ENCODE measurements at places on chromosomes 5 and 9. TPM values are rescaled to one million over a fixed set of nuclear protein-coding genes. Genes with fewer than 3 reads are reported as not detected.

DNA sequence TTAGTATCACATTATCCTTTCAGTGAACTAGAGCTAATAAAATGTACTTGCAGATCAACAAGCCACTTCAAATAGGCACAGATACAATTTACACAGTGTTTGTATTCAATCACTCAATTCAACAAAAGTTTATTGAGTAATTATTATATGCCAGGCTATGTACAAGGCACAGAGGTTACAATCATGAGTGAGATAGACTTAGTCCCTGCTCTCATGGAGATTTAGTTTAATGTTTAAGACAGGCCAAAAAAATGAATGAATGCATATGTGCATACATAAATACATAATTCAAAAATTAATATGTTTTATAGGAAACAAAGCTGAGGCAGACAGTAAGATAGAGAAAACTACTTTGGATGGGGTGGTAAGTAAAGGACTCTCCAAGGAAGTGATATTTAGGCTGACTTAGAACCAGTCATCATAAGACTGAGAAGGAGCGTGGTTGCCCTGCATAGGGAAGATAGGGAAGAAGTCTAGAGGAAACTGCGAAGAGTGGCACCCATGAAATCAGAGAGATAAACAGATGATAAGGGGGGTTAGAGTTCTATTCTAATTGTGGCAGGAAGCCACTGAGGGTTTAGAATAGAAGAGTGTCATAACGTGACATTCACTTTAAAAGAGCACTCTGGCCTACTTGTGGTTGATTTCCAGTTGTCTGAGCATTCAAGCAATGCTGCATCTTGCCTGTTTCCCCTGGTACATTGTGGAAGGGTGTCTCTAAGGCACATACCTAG, 49.7 kb upstream of the GRAMD2B start:
- H3K27ac ChIP-seq = no peak overlapping the region
- H3K27me3 ChIP-seq = no peaks in the 10 kb centered on the region
- peaks cover 13% of the 10 kb centered on the region for H3K4me1 ChIP-seq
- peak overlapping the region; percentile 48 for H3K4me3 ChIP-seq
- no peak for DNase-seq

Gene SGTB
- 2.7 TPM for polyA plus RNA-seq

- H3K4me3 ChIP-seq = no peak overlapping the region
- H3K27ac ChIP-seq = no peak overlapping the region
- H3K36me3 ChIP-seq = no peaks in the 10 kb centered on the region
- H3K27me3 ChIP-seq = no peaks in the 10 kb centered on the region
- H3K4me1 ChIP-seq = no peaks in the 10 kb centered on the region
Measured at GRCh38 chr5:157581901-157582300, 6.3 kb upstream of the ADAM19 start.

DNA sequence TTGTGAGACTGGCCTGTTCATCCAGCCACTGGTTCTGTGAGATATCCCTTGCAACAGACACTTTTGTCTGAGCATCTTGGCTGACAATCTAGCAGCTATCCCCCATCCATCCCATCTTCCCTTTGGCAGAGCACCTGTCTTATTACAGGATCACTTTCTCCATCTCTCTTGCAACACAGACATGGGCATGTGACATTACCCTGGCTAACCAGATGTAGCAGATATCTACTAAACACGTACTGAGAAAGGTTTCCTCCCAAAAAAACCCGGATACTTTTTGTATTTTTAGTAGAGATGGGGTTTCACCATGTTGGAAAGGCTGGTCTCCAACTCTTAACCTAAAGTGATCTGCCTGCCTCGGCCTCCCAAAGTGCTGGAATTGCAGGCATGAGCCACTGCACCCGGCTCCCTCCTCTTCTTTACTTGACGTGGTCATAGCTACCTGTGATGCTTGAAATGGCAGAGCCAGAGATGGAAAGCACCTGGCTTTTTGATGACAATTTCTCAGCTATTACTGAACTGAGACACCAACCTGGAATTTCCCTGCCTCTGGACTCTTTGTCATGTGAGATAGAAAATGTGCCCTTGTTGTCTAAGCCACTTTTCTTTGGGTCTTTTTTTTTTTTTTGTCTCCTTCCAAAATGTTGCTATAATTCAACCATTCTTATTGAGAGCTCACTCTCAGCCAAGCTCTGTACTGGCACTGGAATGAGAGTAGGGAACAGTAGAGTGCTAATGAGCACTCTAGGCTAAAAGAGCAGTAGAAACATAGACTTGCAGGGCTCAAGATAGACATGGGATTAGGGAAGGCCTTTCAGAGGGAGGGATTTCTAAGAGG, 32.6 kb downstream of the FNBP1 start:
- no peak for DNase-seq
- H3K4me1 ChIP-seq = no peaks in the 10 kb centered on the region
- H3K27me3 ChIP-seq = no peaks in the 10 kb centered on the region
- H3K27ac ChIP-seq = peak overlapping the region; percentile 5
- H3K36me3 ChIP-seq = no peaks in the 10 kb centered on the region

Gene INSL4
- polyA plus RNA-seq = not detected

Gene TMEM215
- polyA plus RNA-seq = not detected

- peaks cover 86% of the 10 kb centered on the region for H3K4me1 ChIP-seq
- no peak for DNase-seq
- peaks cover 5% of the 10 kb centered on the region for H3K36me3 ChIP-seq
- H3K27ac ChIP-seq = peak overlapping the region; percentile 93
Measured at GRCh38 chr9:121748727-121749423, 97.4 kb downstream of the DAB2IP start.

Gene PCDHGA9
- polyA plus RNA-seq = not detected

GRCh38 chr5:12460493-12461261, 556.4 kb upstream of the CTNND2 start:
- H3K27ac ChIP-seq = no peak overlapping the region
- H3K36me3 ChIP-seq = no peaks in the 10 kb centered on the region
- no peak for DNase-seq
- no peak overlapping the region for H3K4me3 ChIP-seq
- H3K4me1 ChIP-seq = no peaks in the 10 kb centered on the region

DNA sequence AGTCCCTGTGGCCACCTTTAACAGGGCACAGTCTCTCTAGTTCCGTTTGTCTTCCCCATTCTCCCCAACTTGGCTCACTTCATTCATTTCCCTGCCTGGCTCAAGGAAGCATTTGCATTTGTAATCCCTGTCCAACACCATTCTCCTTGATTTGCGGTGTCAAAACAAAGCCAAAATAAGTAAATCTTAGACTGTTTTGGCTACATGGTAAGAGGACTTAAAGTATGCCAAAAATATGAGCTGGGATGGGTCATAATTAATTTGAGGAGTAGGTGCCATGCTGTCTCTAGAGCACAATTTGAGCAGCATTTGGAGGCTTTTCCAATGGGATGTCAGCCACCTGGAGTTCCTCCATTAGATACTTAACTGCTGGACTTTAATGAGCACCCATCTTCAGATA, 3.7 kb upstream of the GRIA1 start:
- H3K4me1 ChIP-seq = peaks cover 8% of the 10 kb centered on the region
- peaks cover 30% of the 10 kb centered on the region for H3K27me3 ChIP-seq
- DNase-seq = no peak

- H3K4me1 ChIP-seq = peaks cover 16% of the 10 kb centered on the region
- no peak overlapping the region for H3K4me3 ChIP-seq
- peaks cover 72% of the 10 kb centered on the region for H3K27me3 ChIP-seq
- no peak overlapping the region for H3K27ac ChIP-seq
Measured at GRCh38 chr9:136983167-136983566, 374 bp downstream of the LCNL1 start.

DNA sequence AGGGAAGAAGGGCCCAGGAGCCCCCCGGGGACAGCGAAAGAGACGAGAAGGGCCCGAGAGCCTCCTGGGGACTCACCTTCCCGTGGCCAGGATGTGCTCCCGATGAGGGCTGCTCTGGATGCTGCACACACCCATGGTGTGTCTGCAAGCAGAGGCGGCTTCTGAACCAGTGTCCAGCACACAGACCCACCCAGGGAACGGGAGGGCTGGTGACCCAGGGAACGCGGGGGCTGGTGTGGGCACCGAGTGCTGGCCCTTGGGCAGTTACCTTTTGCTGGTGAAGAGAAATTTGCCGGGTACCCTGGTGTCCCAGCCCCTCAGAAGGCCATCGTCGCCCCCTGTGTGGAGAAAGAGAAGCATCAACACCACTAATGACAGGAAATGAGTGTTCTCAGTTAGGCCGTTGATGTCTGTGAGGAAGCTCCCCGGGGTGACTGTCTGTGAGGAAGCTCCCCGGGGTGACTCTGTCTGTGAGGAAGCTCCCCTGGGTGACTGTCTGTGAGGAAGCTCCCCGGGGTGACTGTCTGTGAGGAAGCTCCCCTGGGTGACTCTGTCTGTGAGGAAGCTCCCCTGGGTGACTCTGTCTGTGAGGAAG, 13.2 kb downstream of the MRPL41 start:
- no peak overlapping the region for H3K4me3 ChIP-seq
- peaks cover 53% of the 10 kb centered on the region for H3K36me3 ChIP-seq
- no peaks in the 10 kb centered on the region for H3K4me1 ChIP-seq
- H3K27ac ChIP-seq = no peak overlapping the region
- DNase-seq = no peak

DNA sequence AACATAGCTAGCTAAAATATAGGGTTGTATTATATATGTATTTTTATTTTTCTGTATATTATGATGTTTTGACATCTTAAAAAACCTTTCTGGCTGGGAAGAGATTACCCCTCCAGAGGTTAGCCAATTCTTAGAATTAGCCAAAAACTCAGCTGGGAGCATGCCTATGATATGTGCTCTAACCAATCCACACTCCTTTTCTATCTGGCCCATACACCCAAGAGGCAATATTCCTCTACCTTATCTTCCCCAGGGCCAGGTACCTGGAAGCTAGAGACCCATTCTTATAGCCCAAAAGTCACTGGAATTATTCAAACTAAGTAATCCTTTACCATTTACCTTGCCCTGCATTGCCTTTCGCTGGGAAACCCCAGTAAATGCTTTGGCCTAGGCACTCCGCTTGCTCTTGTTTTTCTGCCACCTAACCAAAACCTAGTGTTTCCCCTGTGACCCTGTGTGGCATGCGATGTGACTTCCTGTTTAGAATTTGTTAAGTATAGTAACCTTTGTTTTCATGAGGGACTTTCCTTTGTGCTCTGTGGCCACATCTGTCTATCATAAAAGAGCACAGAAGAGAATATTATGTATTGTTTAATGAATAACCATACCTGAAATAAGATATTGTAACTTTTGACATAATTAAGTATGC, 37.4 kb downstream of the CSNK1G3 start:
- H3K27me3 ChIP-seq = no peaks in the 10 kb centered on the region
- no peaks in the 10 kb centered on the region for H3K36me3 ChIP-seq
- peak; percentile 57 for DNase-seq
- no peak overlapping the region for H3K27ac ChIP-seq

Gene ANKRD33B
- 0.58 TPM for polyA plus RNA-seq

Gene PCDHGA7
- polyA plus RNA-seq = not detected

Gene NEURL1B
- polyA plus RNA-seq = 4.2 TPM

Gene SLCO6A1
- not detected for polyA plus RNA-seq

DNA sequence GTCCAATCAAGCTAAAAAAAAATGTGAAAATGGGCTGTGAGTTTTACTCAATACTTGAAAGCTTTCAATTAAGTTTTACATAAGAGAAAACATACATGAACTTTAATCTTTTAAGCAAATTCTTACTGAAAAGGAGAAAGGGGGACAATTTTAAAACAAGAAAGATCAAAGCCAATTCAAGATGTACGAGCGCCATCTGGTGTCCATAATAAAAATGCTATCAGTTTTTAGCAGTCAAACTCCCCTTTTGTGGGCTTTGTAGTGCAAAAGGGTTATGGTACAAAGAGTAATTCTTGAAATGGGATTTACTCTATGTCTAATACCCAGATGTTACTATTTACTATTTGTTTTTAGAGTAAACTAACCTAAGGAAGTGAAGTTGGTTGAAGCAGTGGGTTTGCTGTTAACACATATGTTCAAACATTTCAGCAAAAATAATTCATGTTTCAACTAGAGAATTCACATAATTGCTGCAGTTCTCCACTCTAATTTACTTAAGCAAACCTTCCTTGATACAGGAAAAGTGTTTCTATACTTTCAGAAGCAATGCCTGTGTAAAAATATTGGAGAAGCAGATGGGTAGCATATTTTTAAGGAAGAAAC, 228.2 kb upstream of the TYRP1 start:
- no peak overlapping the region for H3K27ac ChIP-seq
- H3K4me1 ChIP-seq = no peaks in the 10 kb centered on the region
- H3K36me3 ChIP-seq = no peaks in the 10 kb centered on the region

DNA sequence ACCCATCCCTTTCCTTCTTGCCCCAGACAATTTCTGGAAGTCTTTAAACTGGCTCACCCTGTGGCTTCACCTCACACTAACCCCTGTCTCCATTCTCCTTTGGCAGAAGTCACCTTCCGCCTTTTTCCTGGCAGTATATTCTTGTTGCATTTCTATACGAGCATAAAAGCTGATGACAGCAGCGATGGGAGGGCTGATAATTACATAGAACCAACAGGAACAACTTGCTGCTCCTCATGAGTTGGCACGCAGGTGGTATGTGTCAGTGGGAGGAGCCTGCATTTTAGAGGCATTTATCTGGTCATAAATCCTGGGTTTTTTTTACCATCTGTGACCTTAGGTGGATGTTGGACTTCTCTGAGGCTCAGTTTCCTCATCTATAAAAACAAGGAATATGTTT, 61.4 kb upstream of the CKMT2 start:
- no peaks in the 10 kb centered on the region for H3K27me3 ChIP-seq
- H3K4me3 ChIP-seq = no peak overlapping the region
- no peaks in the 10 kb centered on the region for H3K36me3 ChIP-seq
- DNase-seq = no peak

- no peak for DNase-seq
- no peak overlapping the region for H3K4me3 ChIP-seq
- H3K27ac ChIP-seq = no peak overlapping the region
Measured at GRCh38 chr9:112044186-112044585, 130.9 kb downstream of the SUSD1 start.

- H3K4me1 ChIP-seq = no peaks in the 10 kb centered on the region
- no peaks in the 10 kb centered on the region for H3K36me3 ChIP-seq
- no peak overlapping the region for H3K27ac ChIP-seq
Measured at GRCh38 chr9:113095561-113095960, 39.0 kb upstream of the ZFP37 start.

DNA sequence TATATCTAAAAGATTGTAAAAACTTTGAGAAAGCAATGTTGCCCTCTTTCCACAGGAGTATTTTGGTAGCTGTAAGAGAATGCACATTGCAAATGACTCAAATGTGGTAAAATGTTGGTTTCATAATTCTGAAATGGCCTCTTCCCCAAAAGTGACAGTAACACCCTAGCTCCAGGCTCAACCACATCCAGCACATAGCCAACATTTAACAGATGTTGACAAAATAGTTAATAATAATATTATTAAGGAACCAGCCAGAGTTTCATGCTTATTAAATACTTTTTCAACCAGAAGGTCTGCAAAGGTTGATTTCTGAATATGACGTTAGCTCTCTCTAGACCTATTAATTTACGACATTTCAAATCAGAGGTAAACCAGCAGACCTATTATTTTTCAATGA, 1.3 kb downstream of the ANXA1 start:
- no peaks in the 10 kb centered on the region for H3K36me3 ChIP-seq
- H3K27me3 ChIP-seq = no peaks in the 10 kb centered on the region
- peak overlapping the region; percentile 71 for H3K27ac ChIP-seq
- H3K4me1 ChIP-seq = peaks cover 7% of the 10 kb centered on the region

GRCh38 chr9:27248702-27249101, 48.2 kb downstream of the EQTN start:
- H3K4me3 ChIP-seq = no peak overlapping the region
- no peaks in the 10 kb centered on the region for H3K27me3 ChIP-seq
- no peak overlapping the region for H3K27ac ChIP-seq
- H3K4me1 ChIP-seq = no peaks in the 10 kb centered on the region

GRCh38 chr9:121853617-121854395, 202.4 kb downstream of the DAB2IP start:
- no peak overlapping the region for H3K27ac ChIP-seq
- no peaks in the 10 kb centered on the region for H3K4me1 ChIP-seq
- DNase-seq = no peak
- no peak overlapping the region for H3K4me3 ChIP-seq
- peaks cover 6% of the 10 kb centered on the region for H3K36me3 ChIP-seq
- H3K27me3 ChIP-seq = no peaks in the 10 kb centered on the region

All from stomach (tissue), 19 donors.